Right forelimb (tissue), 1 donor: ENCODE measurements at places on chromosomes 16 and 17.
A peak's percentile ranks its signal among the peaks of the same experiment; 100 is the strongest.

DNA sequence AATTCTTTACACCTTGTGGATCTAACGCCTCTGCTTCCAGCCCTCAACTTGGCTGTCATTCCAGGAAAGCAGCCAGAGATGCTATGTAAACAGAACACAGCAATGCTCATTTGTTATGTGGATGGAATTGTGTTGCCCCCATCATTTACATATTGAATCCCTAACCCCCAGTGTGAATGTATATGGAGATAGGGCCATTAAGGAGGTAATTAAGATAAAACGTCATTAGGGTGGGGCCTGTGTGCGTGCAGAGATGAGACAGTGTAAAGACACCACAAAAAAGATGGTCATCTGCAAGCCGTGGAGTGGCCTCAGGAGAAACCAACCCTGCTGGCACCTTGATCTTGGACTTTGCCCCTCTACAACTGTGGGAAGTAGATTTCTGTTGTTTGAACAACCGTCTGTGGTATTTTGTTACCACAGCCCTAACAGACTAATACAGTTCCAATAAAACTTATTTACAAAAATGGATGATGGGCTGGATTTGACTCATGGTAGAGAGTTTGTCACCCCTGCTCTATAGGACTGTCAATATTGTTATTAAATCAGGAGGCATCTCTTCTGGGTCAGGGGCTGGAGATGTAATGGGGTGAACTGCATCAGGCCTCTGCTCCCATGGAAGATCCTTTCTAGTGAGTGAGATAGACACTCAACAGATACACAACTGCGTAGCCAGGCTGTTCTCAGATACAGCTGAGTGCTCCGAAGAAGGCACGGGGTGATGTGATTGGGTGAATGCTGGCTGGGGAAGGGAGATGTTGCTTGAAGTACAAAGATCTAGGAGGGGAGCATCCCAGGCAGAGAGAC lies 339.0 kb downstream of the SNX29 start:
- DNase-seq = no peak

DNA sequence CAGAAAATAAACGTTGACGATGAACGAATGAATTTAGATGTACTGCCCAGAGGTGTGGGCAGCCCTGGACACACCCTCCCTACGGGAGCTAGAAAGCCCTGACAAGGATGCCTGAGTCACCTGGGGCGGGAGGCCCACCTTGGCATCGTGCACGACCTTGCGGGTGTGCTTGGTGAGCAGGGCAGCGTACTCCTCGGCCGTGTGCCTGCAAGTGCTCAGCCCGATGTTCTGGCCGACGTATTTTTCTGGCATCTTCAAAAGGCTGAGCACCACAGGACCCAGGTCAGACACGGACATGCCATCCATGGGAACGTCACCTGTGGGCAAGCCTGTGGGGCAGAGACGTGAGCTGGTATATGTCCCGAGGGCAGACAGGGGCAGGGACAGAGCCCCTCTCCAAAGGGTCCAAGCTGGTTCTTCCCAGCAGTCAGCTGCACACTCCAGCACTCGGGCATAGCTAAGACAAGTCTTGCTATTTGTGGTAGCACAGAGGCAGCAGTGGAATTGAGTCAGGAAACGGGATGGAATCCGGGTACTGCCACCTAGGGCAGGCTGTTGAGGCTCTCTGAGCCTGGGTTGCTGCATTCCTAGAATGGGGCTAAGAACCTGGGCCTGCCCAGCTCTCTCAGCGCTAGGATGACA lies 10.8 kb downstream of the NMRAL1 start:
- DNase-seq = no peak

DNA sequence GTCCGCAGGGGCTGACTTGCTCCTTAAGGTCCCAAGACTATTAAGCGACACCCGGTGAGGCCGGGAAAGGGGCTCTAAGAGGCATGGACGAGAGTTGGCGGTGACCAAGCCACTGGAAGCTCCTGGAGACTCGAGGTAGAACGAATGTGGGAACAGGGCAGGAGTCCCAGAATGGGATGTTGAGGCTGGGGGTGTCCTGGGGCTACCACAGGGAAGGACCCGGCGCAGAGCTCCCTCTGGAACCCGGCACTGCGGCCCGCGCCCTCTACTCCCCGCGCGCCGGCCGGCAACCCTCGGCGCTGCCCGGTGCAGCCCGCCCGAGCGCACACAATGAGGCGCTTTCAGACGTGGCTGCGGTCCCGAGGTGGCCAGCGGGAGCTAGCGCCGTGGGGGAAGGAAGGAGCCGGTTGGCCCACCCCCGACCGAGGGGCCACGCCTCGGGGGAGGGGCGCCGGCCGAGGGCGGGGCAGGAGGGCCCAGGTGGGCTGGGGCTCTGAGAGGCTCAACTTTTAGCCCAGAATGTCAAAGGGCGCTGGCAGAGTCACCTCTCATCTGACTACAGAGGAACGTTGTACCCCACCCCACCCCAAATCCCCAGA lies at the start of gene CHST6:
TSS of gene CHST6 (minus strand) at position 366 of the 599 bp plus-strand sequence. CDS start 15,613 bp downstream, outside the sequence.
- DNase-seq = peak; percentile 77

DNA sequence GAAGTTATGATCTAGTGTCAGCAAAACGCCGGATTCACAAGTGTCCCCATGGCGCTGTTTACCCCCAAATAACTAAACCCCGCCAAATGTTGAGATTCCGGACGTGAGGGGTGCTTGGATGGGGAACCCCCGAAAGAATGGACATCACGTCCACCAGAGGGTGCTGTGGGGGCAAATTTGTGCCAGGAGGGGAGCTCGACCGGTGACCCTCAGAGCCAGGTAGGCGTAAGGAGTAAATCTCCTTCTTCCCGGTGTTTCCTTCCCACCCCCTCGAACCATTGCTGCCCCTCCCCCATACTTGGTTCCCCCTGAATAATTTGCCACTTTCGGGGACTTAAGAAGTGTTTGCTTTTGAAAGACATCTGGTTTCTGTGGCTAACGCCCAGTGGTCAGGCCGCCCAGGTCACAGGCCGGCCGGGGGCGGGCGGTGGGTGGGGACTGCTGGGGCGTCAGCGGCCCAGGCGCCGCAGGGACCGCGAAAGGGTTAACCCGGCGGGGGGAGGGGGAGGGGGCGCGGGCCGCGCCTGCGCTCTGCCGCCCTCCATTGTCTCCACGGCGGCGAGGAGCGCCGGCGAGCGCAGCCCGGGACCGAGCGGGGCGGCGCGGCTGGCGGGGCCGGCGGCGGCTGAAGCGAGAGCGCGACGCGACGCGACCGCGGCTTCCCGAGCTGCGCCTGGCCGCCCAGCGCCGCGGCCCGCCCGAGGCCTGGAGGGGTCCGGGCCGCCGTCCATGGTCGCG lies at the start of gene ZNRF1:
TSS of gene ZNRF1 (plus strand) at position 544 of the 738 bp plus-strand sequence. CDS start 648 bp downstream, outside the sequence.
- DNase-seq = peak; percentile 94

DNA sequence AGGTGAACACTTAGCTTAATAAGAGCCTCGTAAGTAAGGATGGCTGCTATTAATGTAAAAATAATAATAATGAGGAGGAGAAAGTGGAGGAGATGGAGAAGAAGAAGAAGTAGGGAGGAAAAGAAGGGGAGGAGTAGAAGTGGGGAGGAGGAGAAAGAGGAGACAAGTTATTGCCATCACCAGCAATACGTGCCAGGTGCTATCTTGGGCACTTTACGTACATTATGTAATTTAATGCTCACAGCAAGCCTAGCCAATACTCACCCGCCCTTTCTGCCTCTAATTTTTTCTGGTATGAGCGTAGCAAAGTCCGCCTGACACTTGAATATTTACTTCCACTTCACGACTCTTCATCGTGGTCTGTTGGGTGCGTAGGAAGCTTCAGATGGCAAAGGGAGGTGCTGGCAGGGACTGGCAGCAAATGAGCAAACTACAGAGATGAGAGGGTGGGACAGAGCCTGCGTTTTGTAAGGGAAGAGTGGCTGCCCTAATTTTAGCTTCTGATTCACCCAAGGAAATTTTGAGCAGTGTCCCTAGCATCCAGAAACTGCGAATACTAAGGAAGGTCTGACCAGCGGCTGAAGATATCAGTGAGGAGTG lies 42.1 kb upstream of the CDH13 start:
- no peak for DNase-seq

DNA sequence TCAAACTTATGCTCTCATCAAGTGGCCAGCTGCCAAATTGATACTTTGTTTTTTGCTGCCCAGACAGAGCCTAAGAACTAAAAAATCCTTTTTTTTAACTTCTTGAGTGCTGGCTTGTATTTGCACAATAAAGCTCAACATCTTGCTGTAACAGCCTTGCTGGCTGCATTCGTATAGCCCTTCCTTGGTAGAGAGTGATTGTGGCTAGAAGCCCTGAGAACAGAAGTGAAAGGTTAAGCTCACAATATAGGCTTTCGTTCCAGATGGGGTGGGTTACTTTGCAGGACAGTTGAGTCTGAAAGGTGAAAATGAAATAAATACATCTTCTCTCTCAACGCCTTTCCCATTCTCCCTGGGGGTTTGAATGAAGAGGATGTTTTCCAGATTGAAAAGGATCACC lies 278.8 kb downstream of the HS3ST3B1 start:
- DNase-seq = no peak
